PC-3 (cell line): ENCODE measurements at places on chromosomes 6 and 20. TPM values are rescaled to one million over a fixed set of nuclear protein-coding genes. Genes with fewer than 3 reads are reported as not detected.

DNA sequence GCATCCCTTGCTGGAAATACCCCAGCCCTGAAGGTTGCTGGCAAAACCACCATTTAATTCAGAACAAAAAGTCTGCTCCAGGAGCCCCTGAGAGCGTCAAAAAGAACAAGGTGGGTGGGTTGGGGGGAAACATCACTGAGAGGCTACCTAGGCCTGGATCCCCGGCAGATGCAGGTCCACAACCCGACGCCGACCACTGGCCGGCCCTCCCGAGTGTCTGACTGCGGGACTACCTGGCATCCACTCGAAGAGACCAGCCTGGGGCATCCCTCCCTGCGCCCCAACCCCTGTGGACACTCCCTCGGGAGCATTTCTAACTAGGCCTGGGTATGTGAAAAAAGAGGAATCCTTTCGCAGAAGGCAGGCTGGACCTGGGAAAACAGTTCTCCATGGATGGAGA is 47.2 kb downstream of the FAM209B start:
- DNase-seq = no peak

The ZKSCAN4 gene
- total RNA-seq = 2.3 and 3.7 TPM in 2 replicates

DNA sequence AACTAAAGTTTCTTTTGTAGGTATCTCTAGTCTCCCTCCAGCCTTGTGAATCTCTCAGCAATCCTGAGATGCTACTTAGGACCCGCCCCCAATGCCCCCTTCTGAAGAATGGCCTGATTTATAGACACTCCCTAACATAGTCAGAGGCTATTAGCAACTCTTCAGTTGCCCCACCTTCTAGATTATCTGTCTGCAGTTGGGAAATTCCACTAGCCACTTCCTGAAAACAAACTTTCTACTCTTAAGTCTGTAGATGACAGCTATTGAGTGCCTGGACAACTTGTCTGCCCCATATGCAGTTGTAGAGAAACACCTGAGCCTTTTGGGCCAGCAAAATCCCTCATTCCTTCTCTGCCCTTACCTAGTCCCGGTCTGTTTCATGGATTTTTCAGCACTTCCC is 188.2 kb upstream of the PREP start:
- DNase-seq = peak; percentile 53

The TRIM10 gene
- total RNA-seq = not detected in 2 replicates

The PACRG gene
- total RNA-seq = not detected in 2 replicates

GRCh38 chr6:128659878-128660622 is 139.7 kb upstream of the PTPRK start:
- DNase-seq = peak; percentile 40

DNA sequence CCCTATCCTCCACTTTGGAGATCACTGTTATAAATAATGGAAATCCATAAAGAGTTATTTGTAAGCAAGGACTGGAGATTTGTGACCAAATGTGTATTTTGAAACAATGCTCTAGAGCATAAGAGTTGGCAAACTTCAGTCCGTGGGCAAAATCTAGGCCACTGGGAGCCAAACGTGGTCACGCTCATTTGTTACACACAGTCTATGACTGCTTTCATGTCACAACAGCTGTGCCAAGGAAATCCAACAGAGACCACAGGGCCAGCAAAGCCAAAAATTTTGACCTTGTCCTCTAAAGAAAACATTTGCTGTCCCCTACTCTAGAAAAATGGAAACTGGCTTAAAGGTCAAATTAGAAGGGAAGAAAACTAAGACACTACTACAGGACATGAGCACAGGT is 7.9 kb downstream of the ZNF334 start:
- DNase-seq = no peak

GRCh38 chr6:167696296-167696695 is 130.4 kb upstream of the AFDN start:
- DNase-seq = no peak

The PABPC1L gene
- total RNA-seq = 32.0 and 40.7 TPM in 2 replicates

DNA sequence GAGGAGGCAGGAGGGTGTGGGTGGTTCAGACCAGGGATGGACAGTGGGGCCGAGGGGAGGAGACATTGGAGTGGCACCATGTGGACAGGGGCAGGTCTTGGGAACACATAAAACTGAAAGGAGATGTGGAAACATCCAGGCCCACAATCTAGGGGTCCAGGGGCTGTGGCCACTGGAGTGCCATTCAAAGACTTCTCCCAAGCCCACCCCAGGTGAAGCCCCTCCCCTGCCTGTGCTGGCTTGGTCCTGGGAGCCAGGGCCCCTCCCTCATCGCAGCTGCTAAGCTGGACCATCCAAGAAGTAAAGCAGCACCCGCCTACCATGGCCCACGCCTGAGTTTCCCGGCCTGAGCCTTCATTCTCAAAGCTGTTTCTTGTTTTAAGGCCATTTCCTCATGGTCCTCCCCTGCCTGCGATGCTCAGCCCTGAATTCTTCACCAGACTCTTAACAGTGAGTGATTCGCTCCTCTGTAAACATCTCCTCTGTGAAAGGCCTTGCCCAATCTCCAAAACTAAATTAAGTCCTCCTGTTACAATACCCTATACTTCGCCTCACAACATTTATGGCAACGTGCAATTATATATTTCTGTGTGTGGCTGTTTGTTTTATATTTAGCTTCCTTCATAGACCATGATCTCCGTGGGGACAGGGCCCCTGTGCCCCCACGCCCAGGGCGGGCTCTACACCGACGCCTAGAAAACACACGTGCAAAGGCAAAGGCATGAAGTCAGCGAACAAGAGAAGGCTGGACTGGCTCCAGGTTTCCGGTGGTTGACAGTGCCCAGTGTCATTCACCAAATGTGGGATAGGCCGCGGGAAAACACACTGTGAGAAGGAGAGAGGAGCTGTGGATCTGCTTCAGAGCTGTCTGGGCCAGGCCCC is 267.8 kb downstream of the ERMARD start:
- peak; percentile 42 for DNase-seq

DNA sequence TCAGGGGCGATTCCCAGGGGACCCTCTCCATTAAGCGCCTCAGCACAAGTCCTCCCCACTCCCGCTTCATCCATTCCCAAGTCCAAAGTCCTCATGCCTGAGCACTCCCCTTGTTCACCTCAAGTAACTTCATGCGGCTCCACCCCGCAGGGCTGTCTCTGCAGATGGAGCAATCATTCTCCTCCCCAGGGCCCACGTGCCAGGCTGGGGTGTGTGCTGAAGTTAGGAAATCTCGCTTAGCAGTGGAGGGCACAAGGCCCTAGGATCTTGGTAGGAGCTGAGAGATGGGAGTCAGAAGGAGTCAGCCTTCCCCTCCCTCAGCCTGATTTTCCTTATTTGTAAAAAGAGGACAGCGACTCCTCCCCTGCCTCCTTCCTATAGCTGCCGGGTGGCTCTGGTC is 3.5 kb downstream of the TGM3 start:
- no peak for DNase-seq

The KIF25 gene
- total RNA-seq = not detected in 2 replicates

DNA sequence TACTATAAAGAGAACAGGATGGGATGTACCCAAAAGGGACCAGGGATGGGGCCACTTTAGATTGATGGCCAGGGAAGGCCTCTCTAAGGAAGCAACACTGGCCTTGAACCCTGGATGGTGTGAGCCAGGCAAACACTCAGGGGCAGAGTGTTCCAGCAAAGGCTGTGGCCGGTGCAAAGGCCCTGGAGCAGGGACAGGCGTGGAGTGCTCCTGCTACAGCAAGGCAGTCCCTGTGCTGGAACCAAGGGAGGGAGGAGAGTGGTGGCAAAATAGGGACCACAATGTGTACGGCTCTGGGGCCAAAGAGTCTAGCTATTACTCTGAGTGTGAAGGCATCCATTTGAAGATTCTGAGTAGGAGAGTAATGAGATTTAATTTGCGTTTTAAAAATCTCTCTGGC is 131.6 kb downstream of the BMP7 start:
- no peak for DNase-seq

- DNase-seq = no peak
These were observed 210.7 kb downstream of the BCAS1 start for GRCh38 chr20:53859684-53860083.

DNA sequence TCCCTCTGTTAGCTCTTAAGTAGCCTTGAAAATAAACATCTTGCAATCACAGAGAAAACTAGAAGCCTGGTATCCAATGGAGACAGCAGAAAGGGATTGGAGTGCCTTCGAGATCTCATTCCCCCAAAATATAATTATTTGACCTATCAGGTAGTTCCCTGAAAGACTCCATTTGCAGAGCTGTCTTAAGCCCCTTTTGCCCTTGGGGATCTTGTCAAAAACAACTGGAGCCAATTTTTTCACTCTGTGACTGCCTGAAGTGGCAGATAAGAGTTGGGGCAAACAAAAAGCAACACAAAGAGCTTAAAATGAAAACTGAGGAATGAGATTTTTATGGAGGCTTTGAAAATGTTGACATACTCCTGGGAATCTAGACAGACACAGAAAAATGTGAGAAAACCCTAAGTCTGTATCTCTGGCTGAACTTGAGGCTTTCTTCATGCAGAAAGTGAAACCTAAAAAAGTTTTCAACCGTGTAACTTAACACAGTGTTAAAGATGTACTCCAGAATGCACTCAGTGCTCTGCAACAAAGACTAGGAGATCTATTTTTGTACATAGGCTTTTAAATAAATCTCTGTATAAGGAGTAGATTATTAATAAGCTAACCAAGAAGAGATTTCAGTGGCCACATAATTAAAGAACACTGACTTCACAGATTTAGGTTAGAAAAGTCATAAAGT is 971.1 kb upstream of the MAN1A1 start:
- no peak for DNase-seq

DNA sequence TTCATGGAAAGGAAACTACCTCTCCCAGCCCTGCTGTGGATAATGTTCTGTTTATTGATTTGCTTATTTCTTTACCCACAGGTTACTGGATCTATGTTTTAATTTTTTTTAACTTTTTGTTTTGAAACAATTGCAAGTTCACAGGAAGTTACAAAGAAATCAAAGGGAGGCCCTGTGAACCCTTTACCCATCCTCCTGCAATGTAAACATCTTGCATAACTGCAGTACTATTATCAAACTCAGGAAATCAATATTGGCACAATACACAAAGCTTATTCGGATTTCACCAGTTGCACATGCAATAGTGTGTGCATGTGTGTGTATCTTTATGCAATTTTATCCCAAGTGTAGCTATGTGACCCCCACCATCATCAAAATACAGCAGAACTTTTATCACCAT is 398.0 kb downstream of the BTBD3 start:
- DNase-seq = no peak

GRCh38 chr6:27296106-27296783 is 15.8 kb downstream of the POM121L2 start:
- peak; percentile 55 for DNase-seq

DNA sequence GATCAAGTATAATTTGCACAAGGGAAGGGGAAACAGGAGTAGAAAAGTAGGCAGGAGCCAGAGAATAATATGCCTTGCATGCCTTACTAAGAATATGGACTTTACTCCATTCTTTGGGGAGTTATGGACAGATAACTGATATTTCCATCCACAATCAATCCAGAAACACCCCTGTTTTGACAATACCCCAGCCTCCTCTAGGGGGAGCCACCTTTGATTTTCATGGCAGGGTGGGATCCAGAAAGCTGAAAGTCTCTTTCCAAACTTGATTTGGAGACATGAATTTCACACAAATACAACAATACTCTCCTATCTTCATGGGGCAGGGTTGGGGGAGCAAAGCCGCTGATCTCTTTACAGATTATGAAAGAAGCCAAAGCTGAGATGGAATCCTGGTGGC is 404.1 kb downstream of the FOXA2 start:
- DNase-seq = no peak

The KCNQ5 gene
- 0.17 TPM in 1 of 2 replicates, not detected in the other for total RNA-seq

The MYBL2 gene
- total RNA-seq = 95.9 and 103 TPM in 2 replicates

GRCh38 chr6:129542705-129543104 is 167.3 kb downstream of the ARHGAP18 start:
- no peak for DNase-seq
